Stimulated activated CD8-positive, alpha-beta memory T cell treated with anti-CD3 and anti-CD28 coated beads, Interleukin-15, amount 100 ng/mL, for 48 hours (primary cell): ENCODE measurements at places on chromosomes 5 and 9.

GRCh38 chr5:199197-199949, 8.1 kb downstream of the LRRC14B start:
- no peak for DNase-seq

GRCh38 chr5:125357660-125358059, 611.2 kb upstream of the ZNF608 start:
- no peak for DNase-seq

- DNase-seq, result no peak
Measured at GRCh38 chr5:125470280-125470902, 724.0 kb upstream of the ZNF608 start.

DNA sequence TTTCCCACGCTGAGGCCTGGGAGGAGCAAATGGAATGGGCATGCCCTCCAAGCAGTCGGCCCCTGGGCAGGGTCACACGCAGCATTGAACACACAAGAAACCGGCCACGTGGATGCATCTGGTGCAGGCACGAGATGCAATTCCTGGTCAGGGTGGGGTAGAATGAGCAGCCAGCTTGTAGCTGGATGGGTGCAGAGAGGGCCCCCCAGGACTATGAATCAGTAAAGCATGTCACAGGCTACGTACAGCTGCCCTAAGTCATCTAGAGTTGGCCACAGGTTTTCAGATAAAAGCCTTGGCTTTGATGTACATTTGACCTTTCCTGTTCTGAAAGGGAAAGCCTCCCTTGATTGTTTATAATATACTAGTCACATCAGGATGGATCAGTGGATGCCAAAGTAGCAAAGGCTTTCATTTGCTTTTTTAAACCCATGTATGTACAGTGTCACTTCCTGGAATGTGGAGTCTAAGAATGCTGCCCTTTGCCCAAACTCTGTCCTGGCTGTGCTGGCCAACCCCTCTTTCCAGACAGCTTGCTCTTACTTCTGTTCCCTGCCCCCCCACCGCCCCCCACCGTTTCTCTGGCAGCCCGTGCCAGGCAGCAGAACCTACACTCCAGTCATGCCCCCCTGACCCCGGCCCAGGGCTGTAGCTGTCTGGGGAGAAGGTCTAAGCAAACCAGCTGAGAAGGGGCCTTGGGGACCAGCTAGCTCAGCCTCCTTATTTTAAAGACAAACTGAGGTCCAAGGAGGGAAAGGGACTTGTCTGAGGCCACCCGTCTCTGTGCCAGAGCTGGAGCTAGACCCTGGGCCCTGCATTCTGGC, 169.2 kb downstream of the HSPA4 start:
- no peak for DNase-seq

DNA sequence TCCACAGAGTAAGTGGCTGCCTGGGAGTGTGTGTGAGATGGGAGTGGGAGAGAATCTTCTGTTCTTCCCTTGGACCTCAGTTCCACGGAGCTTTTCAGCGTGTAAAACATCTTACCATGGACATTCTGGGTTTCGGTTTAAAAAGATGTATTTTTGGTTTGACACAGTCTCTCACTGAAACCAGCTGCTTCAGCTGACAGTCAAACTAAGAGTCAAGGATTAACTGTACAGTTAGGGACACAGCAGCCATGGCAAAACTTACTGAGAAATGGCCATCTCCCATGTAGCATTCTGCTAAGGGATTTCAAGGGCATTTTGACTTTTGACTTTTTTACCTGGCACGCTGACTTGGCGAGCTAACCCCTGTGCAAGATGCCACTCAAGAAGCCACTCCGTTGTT, 93.8 kb upstream of the IL12B start:
- DNase-seq, result no peak

GRCh38 chr9:7033076-7034045, 275.6 kb downstream of the KDM4C start:
- DNase-seq, result no peak
